BJ (cell line): ENCODE measurements at places on chromosomes 4 and X. TPM values are rescaled to one million over a fixed set of nuclear protein-coding genes. Genes with fewer than 3 reads are reported as not detected.

GLRA3 gene
- not detected in 2 replicates for polyA plus RNA-seq

GAB1 gene
- 7.8 and 10.7 TPM in 2 replicates for polyA plus RNA-seq

FGF13 gene
- not detected in 2 replicates for polyA plus RNA-seq

HAND2 gene
- polyA plus RNA-seq, result 3.6 and 4.9 TPM in 2 replicates

- no peak for DNase-seq
These were observed 935.4 kb upstream of the GRIA3 start for GRCh38 chrX:122248681-122249080.

- peak; percentile 66 for DNase-seq
These were observed 160.7 kb upstream of the LDB2 start for GRCh38 chr4:17058916-17059741.

DNA sequence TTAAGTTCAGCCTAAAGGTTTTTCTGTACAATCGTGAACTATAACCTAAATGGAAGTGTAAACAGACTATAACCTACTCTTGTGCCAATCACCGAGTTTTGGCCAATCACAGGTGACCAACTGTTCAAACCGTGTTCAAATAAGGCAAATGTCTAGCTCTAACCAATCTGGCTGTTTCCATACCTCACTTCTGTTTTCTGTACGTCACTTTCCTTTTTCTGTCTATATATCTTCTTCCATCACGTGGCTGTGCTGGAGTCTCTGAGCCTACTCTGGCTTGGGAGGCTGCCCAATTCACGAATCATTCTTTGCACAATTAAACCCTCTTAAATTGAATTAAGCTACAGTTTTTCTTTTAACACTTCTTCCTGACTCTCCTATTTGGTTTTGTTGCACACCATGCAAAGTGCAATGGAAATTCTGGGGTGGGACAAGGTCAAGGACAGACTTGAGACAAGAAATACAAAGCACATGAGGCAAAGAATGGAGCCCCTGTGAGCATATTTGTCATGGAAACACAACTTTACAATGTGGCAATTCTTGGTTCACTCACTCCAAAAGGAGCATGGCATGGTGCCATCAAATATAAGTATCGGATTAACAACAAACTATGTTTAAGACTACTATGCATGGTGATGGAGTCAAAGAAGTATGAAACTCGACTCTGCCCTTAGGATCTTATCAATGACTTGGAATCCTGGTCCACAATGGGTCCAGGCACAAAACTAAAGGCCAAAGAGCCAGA lies 115.7 kb upstream of the FAM9B start:
- DNase-seq, result no peak

GRCh38 chrX:16869393-16870094 lies 618 bp downstream of the RBBP7 start:
- no peak for DNase-seq

- no peak for DNase-seq
These were observed 215.3 kb downstream of the HS6ST2 start for GRCh38 chrX:132743086-132743485.
